ENCODE measurements at places on chromosomes 16 and 17.

DNA sequence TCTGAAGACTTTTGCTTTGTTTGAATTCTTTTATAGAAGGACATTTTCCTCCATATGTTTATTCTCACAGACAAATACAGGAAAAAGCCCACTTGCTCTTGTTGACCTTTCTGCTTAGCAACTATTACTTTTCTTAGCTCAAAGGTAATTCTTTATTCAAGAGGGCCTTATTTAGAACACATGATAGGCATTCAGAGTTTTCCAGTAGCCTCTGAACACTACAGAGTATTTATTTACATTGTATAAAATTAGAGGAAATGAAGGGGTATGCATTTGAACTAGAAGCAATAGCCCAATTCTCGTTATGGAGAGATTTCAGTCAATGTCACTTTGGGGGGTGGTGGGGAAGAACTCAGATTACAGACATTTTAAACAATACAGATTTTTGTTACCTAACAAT lies 581.7 kb downstream of the KCNJ2 start:
- DNase-seq = no peak

DNA sequence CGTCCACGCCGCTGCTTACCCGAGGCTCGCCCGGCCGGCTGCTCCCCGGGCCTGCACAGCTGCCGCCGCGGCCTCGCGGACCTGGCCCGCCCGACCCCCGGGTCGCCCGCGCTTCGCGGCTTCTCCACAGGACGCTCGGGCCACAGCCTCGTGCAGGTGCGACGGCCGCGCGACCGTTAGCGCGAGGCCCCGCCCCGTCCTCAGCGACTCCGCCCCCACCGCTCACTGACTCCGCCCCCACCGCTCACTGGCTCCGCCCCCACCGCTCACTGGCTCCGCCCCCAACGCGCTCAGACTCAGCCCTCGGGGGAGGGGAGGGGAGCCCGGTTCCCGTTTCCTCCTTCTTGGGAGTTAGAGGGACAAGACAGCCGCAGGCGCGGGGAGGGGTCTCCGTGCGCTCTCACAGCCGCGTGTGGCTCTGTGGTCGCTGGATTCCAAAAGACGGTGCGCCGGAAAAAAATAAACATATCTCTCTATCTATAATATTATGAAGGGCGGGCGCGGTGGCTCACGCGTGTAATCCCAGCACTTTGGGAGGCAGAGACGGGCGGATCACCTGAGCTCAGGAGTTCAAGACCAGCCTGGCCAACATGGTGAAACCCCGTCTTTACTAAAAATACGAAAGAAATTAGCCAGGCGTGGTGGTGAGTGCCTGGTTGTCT lies at the start of gene MEIOB:
MEIOB (minus strand) TSS at position 191 of the 662 bp plus-strand sequence. CDS start 3,989 bp downstream, outside the sequence.
- peak; percentile 25 for DNase-seq

GRCh38 chr17:45364531-45365390 lies 47.9 kb upstream of the MAP3K14 start:
- DNase-seq = no peak

DNA sequence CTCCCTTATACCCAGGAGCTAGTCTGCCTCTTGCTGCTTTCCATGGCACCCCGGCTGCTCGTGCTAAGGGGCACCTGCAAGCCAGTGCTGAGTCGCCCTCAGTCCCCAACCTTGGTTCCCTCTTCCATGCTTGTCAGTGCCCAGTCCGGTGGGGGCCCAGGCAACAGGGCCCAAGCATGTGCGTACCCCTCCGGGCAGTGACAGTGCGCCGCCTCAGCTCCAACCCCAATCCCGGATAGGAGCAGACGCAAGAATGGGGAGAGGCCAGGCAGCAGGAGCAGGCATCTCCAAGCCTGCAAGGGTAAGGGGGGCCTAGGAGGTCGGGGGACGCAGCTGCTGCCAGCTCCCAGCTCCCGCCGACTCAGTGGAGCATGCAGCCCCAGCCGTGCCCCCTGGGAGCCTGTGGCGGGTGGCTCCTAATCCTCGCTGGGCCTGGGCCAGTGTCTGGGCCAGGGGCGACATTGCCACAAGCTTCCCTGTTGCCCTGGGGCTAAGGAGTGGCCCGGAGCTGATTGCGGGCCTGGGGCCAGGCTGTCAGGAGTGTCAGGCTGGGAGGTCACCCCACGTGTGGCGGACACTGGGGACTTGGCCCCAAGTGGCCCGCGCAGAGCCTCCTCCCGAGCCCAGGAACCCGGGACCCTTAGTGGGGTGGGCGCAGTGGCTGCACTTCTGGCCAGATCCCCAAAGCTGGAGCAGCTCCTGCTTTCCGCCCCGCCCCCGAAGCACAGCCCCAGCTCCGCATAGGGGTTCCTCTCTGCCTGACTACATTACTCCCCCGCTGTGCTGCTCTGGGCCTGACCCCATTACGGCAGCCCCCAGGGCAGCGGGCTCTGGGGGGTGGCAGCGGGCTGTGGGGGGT lies 9.8 kb downstream of the CPD start:
- no peak for DNase-seq

DNA sequence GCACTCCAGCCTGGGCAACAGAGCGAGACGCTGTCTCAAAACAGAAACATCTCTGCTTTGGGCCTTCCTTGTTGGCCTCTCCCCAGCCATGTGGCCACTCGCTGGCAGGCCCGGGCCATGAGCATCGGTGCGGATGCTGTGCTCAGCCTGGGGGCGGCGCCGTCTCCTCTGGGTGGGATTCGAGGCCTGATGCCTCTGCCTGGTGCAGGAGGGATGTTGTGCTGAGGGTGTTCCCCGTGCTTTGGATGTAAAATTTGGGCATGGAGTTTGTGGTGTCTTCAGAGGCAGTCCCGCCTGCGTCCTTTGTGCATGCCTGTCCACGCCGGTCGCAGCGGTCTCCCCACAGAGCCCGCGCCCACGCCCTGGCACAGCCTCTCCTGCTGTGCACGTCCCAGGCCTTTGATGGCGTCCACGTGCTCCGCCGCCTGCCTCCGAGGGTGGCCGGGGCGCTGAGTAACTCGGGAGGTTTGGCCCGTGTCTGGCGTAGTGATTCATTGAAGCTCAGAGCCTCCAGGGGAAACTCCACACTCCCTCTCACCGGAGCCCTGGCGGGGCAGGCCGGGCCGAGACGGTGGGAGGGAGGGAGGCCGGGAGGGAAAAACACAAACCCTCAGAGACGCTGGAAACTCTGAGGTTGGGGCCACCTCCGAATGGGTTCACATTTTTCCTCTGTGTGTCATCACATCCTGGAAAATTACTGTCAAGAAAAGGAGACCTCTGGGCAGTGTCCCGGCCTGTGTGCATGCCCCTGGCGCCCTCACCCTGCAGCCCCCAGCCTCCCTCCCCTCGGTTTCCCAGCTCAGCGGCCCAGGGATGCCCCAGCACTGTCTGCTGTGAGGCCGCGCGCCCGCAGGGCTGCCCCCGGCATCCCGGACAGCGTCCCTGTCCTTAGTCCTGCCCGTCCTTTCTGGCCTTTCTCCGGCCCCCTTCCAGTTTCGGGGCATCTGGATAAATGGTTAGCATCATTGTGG lies 19.0 kb downstream of the CENPX start:
- DNase-seq = no peak

GRCh38 chr16:50386139-50386538 lies 17.4 kb upstream of the BRD7 start:
- no peak for DNase-seq

GRCh38 chr17:54932711-54933110 lies 32.1 kb downstream of the TOM1L1 start:
- DNase-seq = no peak

GRCh38 chr17:54945671-54946070 lies 22.8 kb downstream of the COX11 start:
- no peak for DNase-seq

GRCh38 chr16:88769617-88770460 lies 15.2 kb downstream of the PIEZO1 start:
- no peak for DNase-seq

DNA sequence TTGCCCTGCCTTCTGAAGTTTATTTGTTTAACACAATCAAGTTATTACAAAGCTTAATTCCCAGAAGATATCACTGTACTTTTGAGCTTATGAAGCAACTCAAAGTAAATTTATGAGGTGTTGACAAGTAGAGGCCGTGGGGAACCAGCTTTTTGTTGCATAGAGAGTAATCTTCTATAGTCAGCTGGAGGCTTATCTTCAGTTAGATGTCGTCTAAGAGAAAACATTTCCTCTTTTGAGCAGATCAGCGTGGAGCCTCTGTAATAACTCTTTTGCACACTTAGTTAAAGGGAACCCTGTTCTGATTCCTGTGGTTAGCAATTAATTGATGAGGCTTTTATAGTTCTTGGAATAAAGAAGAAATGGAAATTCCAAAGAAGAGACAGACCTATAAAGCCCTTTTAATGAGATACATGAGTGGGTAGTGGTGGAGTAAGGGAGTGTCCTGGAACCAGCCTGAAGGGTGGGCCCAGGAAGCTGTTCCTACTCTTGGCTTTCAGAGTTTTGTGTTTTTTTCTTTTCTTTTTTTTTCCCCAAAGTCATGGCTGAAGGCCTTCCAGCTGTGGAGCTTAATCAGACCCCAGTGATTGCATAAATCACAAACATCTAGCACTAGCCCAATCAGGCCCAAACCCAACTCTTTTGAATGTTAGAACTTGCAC lies 28.9 kb upstream of the MAP3K14 start:
- no peak for DNase-seq

- no peak for DNase-seq
Observed at GRCh38 chr16:54077050-54077821, 209.4 kb downstream of the IRX3 start.

DNA sequence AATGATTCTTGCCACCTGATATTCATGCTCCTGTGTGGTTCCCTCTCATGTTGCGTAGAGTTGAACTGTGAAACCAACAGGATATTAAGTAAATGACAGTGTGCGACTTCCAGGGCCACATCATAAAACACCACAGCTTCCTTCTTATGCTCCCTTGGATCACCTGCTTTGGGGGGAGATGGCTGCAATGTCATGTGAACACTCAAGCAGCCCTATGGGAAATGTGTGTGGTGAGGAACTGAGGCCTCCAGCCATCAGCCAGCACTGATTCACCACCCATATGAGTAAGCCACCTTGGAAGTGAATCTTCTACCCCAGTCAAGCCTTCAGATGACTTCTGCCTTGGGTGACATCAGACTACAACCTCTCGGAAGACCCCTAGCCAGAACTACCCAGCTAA lies 427.5 kb downstream of the UTP18 start:
- no peak for DNase-seq

- no peak for DNase-seq
Observed at GRCh38 chr17:46972346-46972745, 6.7 kb downstream of the RPRML start.

DNA sequence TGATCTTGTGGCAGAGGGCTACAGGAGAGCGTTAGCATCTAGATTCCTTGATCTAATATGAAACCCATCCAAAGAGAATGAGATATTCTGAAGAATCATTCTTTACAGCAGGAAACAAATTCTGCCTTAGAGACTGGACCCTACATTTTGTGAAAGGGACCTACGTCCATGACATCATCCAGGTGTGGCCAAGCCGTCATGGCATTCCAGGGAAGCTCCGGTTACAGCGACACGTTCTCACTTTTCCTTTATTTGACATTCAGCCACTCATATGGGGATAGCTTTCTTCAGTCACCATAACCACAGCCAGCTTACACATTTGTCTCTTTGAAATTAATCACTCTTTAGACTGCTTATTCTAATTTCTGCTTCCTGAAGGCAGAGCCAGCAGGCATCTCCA lies 408.1 kb downstream of the XYLT1 start:
- no peak for DNase-seq

DNA sequence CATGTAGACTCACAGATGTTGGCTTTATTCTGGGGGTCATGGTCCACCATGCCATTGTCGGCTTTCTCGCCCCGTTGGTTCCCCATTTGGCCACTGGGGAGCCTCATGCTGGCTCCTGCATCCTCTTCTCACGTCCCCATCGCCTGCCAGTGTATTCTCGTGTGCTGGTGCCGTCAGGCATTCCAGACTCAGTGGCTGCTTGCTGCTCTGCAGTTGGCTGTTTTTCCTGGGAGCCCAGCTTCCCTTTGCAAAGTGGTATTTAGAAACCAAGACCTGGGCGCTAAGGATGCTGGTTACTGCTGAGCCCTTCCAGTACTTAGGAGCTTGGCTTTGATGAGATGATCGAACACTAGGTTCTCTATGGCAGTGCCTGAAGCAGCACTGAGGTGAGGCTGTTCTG lies 19.1 kb downstream of the CRAMP1 start:
- DNase-seq = no peak

- no peak for DNase-seq
Observed at GRCh38 chr16:82991966-82992675, 365.4 kb downstream of the CDH13 start.

GRCh38 chr17:3679531-3680126 lies 11.0 kb downstream of the EMC6 start:
- DNase-seq = no peak

GRCh38 chr17:10067446-10068143 lies 130.8 kb downstream of the GAS7 start:
- DNase-seq = no peak

DNA sequence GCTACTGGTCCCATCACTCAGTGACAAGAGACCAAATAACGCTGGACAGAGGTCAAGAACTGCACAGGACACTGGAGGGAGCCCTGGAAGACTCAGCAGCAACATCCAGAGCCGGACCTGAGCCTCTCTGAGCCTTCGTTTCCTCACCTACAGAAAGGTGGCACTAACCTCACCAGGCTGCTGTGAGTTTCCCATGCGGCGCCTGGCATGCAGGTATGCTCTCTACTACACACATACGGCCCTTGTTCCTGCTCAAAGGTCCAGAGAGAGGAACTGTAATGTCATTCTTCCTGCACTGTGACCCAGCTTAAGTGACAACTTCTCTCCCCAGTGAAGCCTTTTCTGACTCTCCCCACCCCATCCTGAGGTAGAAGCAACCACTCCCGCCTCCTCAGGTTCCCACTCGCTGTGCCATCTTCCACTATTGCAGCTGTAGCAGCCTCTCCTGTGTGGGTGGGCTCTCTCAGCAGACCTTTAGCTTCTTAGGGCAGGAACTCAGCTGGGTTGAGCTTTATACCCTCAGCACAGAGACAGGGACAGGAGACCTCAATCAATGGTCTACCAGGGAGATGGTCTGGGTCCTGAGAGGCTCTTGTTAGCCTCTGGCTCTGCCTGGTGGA lies 43.9 kb upstream of the SREBF1 start:
- no peak for DNase-seq

DNA sequence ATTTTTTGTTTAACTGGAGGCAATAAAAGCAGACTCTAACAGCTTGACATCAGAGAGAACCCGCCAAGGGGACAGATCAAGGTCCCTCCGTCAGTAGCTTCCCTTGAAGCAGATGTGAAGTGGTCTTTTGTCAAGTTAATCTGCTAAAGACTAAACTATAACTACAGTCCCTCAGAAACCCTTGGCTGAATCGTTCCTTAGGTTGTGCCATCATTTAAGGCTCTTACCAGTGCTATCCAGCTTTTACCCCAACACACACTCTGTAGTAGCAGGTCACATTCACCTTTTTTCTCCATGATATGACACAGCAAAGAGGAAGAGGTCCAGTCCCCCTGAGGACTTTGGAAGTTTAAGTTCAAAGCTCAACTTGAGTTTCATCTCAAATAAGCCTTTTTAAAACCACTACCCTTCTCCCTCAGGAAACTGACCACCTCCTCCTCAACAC lies 49.7 kb downstream of the ERN1 start:
- DNase-seq = no peak

- no peak for DNase-seq
Observed at GRCh38 chr17:28258347-28258887, 60.6 kb upstream of the TMEM97 start.

DNA sequence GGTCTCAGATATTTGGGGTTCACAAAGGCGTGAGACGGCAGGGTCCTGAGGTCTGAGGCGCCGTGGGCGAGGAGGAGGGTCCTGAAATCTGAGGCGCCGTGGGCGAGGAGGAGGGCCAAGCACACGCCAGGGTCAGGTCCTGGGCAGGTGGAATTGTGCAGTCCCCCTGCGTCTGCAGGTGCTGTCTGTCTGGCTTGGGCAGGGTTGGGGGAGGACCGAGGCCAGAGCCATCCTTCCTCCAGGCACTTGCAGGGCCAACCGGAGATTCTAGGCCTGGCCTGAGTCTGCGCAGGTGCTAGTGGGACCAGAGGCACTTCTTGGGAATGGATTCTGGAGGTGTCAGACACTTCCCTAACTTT lies 2.4 kb upstream of the APRT start:
- DNase-seq = no peak
